ENCODE measurements at places on chromosomes 1 and 21. TPM values are rescaled to one million over a fixed set of nuclear protein-coding genes. Genes with fewer than 3 reads are reported as not detected.

FCER1G gene
- total RNA-seq, result not detected

EDN2 gene
- total RNA-seq, result 14.5 TPM

HUNK gene
- under 0.01 TPM for total RNA-seq

PINK1 gene
- 74.5 TPM for total RNA-seq

IL20 gene
- not detected for total RNA-seq

LYPD8 gene
- not detected for total RNA-seq

PADI3 gene
- total RNA-seq, result 0.43 TPM

IL6R gene
- 16.0 TPM for total RNA-seq

PLPP3 gene
- total RNA-seq, result 4.8 TPM

C1orf115 gene
- 3.1 TPM for total RNA-seq

GRIK3 gene
- total RNA-seq, result under 0.01 TPM

ZNF648 gene
- total RNA-seq, result not detected

CERS2 gene
- 114 TPM for total RNA-seq

ESRRG gene
- total RNA-seq, result not detected

GNAT2 gene
- 0.64 TPM for total RNA-seq

CATSPER4 gene
- not detected for total RNA-seq

ARPC5 gene
- 91.6 TPM for total RNA-seq

SPRR2F gene
- not detected for total RNA-seq

WDR47 gene
- 16.4 TPM for total RNA-seq

Measured in tracheal epithelial cell (primary cell).